ENCODE measurements at places on chromosomes 2 and 18.

DNA sequence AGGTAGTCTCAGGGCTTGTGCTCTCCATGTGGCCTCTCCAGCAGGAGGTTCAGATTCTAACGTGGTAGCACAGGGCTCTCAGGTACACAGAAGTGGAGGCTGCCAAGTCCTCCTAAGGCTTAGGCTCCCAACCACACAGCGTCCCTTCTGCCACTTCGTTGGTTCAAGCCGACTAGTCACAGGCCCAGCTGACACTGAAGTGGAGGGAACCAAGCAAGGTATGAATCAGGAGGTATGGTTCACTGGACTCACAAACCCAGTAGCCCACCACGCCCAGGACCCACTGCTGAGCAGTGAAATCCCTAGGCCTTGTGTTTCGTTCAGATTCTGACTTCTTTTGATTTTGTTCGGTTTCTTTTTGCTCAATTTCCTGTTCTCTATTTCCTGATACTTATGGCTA, 46.0 kb upstream of the SEC11C start:
- DNase-seq: no peak

DNA sequence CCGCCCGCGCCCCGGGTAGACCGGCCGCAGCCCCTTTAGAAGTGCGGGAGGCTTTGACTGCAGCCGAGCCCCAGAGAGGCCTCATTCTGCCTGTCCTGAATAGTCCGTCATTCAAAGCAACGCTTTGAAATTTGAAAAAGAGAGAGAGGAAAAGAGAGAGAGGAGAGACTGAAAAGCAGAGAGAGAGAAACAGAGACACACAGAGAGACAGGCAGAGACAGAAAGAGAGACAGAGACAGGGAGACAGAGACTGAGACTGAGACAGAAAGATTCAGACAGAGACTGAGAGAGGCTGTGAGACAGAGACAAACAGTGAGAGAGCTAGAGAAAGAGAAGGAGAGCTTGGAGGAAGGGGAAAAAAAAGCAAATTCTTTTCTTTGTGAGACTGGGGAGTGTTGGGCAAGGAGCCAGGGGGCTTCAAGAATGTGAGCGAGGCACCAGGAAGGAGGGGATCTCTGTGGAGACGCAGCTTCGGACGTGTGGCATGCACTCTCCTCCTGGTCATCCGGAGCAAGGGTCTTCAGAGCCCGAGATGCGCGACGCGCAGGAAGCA, 73.1 kb downstream of the MYCN start:
- DNase-seq: no peak

DNA sequence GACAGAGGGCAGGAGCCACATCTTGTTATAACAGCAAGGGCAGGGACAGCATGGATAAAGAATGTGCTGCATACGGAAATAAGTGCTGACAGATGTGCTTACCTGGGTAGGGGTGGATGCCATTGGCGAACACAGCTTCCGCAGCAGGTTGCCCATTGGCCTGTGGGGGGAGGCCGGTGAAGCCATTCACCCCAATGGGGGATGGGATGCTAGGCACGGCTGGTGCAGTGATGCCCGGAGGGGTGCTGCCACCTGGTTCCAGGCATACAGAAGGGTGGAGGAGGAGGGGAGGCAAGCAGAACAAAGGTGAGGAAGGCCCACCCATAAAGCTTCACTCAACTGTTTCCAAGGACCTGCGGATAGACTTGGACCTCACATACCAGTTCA, 294.9 kb downstream of the CELF4 start:
- DNase-seq: no peak

GRCh38 chr18:52339891-52340371, at the start of gene DCC:
Gene DCC (plus strand): TSS chr18:52340197. CDS start chr18:52340788, 591 bp downstream.
- DNase-seq: peak; percentile 31

- DNase-seq: no peak
Observed at GRCh38 chr2:10119601-10120157, 2.9 kb upstream of the RRM2 start.

- no peak for DNase-seq
Observed at GRCh38 chr2:164514491-164514890, 106.8 kb downstream of the GRB14 start.

DNA sequence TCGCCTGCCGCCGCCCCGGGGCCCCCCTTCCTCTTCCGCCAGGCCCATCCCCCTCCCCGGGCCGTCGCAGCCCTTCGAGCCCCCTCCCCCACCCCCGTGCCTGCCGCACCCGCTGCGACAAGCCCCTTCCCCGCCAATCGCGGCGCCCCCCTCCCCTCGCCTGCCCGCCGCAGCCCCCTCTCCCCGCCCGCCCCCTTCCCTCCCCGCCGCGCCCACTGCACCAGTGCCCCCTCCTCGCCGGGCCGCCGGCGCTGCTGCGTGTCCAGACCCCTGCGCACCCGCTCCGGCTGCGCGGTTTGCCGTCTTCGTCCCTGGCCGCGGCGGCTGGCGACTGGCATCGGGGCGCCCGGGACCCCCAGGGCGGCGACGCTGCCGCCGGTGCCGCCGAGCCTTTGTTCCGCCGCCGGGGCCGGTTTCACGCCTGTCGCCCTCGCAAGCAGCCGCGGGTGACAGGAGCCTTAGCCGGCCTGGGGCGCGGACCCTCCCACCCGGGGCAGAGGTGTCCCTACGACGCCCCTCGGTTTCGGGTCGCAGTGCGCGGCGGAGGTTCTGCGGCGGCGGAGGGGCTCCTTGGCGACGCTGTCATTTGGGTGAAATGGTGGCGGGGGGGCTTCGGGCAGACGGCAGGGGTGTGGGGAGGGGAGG, 18.1 kb downstream of the GPC1 start:
- DNase-seq: no peak

DNA sequence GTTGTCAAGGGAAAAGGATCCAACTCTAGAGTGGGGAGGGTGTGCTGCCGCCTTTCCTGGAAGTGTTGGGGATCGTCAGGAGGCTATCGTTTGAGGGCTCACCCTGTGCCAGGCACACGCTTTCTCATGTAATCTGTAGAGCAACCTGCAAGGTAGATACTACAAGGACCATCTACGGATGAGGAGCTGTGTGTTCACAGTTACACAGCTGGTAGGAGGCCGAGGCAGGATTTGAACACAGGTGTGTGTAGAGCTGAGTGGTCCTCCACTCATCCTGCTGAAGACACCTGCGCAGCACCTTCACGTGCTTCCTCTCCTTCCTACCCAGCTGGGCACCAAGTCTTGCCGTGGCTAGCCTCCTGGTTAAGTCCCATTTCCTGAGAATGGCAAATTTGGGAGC, 68.3 kb downstream of the MARCO start:
- DNase-seq: no peak
